CD4-positive, alpha-beta memory T cell (primary cell): ENCODE measurements at places on chromosomes 6 and 20.

DNA sequence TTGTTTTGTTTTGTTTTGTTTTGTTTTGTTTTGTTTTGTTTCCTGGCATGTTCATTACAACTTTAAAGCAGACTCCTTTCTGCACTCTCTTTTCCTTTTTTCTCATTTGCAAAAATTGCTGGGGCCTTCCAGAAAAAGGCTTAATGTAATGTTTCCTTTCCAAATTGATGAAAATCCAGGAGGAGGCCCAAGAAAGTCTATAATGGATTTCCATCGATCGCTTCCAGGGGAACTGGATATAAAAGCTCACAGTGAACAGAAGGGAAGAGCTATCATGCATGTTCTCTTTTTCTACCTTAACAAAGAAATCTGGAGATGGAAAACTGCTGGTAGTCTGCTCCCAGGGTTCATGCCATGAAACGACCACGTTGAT lies 28.7 kb downstream of the ISM1 start:
- DNase-seq = no peak

DNA sequence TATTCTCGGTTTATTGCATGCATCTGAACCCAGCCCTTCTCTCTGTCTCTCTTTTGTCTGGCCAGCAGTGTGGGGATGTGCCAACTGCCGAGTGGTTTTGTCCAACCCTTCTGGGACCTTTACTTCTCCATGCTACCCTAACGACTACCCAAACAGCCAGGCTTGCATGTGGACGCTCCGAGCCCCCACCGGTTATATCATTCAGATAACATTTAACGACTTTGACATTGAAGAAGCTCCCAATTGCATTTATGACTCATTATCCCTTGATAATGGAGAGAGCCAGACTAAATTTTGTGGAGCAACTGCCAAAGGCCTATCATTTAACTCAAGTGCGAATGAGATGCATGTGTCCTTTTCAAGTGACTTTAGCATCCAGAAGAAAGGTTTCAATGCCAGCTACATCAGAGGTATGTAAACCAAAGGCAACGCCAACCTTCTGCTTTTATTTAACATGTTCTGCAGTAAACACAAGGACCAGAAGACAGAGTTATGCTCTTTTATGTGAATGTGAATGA lies 65.8 kb downstream of the ADGRG6 start:
- DNase-seq = no peak

DNA sequence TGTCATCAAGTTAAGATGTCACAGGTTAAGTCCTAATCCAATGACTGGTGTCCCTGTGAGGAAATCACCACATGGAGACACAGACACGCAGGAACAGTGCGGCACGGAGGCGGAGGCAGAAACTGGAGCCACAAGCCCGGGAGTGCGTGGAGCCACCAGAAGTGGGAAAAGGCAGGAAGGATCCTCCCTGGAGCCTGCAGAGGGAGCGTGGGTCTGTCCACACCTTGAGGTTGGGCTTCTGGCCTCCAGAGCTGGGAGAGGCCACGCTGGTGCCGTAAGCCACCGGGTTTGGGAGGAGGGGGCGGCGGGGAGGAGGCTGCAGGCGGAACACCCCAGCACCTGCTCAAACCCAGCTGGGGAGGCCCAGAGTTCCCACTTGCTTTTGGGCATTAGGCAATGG lies 3.8 kb downstream of the CABLES2 start:
- no peak for DNase-seq

- no peak for DNase-seq
These were observed 733.7 kb upstream of the CITED2 start for GRCh38 chr6:140108167-140108566.

GRCh38 chr6:136784910-136785746 lies 7.1 kb downstream of the MAP3K5 start:
- peak; percentile 39 for DNase-seq
